ENCODE measurements at places on chromosomes 11 and 22.

DNA sequence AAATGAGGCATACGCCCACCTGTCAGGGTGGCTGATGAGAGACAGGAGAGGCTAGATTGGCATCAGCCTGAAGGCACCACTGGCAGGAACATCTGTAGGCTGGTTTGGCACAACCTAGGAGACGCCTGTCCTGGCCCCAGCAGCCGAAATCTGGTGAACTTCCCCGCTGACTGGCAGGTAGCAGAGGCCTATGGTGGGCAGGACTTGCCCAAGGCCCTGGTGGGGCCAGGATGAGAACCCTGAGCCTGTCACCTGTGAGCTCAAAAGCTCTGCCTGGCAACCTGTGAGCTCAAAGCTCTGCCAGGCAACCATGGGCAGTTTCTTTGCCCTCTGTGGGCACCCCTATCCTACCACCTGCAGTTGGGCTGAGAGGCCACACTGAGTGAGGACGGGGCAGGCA, 2.5 kb downstream of the DERL3 start:
- DNase-seq: no peak

- no peak for DNase-seq
Measured at GRCh38 chr22:20115691-20116375, at the start of gene RANBP1. Gene RANBP1, plus strand, starts transcription at chr22:20116104. Its CDS starts 81 bp downstream, at chr22:20116185.

- DNase-seq: no peak
Measured at GRCh38 chr11:15342163-15342562, 227.4 kb downstream of the INSC start.

- peak; percentile 64 for DNase-seq
Measured at GRCh38 chr22:45096256-45096907, 67.3 kb upstream of the NUP50 start.

DNA sequence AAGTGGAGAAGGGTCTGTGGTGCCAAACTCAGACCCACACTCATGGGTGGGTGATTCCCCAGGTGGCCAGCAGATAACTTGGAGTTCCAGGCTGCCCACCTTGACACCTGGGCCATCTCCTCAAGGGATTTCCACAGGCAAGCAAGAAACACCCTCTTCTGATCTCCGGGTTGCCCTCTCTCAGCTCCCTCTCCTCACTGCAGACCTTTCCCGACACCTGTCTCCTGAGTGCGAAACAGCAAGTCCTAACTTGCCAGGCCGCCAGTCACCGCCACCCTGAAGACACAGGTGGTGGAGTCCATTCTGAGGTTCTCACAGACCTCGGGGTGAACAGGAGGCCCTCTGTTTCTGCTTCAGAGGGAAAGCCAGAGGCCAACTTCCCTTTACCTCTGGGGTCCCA, 16.6 kb downstream of the GALNT18 start:
- no peak for DNase-seq

DNA sequence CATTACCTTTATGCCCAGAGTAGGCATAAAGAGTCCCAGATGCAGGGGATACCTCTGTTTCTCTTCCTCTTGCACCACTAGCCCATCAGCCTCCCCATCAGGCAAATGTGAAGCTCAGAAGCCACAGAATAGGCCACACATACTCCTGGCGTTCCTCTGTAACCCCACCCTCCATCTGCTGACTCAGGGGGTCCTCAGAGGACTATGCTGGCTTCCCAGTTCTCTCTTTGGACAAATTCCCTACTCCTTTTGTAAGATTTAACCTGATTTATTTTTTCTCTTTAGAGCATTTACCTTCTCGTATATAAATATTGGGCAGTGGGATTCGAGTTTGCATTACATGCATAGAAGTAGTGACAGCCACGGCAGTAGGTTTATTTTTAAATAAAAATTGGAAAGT, 262.3 kb upstream of the CADM1 start:
- no peak for DNase-seq

DNA sequence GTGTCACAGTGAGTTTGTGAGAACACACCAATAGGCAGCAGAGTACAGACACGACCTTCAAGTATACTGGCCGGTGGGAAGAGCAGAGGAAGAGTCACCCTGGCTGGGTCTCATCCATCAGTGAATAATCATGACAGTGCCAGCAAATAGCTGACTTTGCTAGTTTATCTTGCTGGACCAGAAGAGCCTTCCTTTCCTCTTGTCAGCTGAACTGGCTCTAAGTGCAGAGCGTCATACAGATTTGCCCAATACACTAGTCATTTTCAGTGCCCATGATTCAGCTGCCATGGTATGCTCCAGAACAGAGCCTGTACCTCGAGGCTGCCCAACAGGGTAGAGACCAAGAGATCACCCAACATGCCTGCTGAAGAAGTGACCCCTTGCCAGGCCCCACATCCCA, 82.9 kb upstream of the TBCEL start:
- DNase-seq: no peak

DNA sequence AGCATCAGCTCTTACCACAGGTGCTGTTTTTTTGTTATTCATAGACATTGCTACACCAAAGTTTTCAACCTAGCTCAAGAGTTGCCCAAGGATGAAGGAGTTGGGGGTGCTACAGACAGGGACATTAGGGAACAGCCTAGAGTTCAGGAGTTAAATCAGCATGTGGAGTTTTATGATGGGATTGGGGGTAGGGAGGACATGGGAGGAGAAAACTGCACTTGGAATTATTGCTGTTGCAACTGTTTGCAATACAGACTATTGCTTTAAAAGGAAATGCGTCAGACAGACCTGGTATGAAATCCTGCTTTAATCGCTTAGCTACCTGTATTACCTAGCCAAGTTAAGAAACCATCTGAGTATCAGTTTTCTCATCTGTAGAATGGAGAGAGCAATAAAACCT, 6.3 kb downstream of the TMA7B start:
- no peak for DNase-seq

DNA sequence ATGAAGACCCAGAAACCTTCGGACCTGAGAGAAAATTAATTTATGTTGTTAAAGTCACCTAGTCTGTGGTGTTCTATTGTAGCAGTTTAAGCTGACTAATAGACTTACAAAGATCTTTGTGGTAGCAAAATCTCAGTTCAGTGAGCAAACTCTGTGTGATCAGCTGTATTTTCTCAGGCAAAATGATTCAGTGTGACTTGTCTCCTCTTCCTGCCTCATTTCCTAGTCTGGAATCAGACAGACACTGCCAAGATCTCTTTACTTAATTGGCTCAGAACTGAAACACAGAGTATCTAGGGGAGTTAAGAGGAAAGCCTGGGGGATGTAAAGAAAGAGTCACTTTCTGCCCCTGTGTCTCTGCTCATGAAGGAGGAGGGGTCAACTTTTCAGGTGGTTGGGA, 564.7 kb downstream of the KCNA4 start:
- no peak for DNase-seq

- no peak for DNase-seq
Measured at GRCh38 chr11:10752061-10752460, 1.0 kb downstream of the CTR9 start.

- no peak for DNase-seq
Measured at GRCh38 chr22:33070600-33070999, 12.4 kb upstream of the SYN3 start.

DNA sequence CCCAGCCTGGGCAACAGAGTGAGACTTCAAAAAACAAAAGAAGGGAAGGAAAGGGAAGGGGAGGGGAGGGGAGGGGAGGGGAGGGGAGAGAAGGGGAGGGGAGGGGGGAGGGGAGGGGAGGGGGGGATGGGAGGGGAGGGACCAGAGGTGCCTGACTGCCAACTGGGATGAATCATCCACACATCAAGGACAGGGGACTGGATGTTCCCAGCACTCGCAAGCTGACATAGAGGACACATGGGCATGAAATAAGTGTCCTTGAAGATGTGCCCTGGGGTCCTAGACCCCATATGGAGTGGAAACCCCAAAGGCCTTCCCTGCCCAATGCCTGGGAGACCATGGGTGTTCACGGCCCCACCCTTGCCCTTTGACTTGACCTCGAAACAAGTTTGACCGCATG, 19.8 kb downstream of the TST start:
- DNase-seq: no peak

- DNase-seq: no peak
Measured at GRCh38 chr11:104451197-104451893, 287.4 kb upstream of the PDGFD start.

DNA sequence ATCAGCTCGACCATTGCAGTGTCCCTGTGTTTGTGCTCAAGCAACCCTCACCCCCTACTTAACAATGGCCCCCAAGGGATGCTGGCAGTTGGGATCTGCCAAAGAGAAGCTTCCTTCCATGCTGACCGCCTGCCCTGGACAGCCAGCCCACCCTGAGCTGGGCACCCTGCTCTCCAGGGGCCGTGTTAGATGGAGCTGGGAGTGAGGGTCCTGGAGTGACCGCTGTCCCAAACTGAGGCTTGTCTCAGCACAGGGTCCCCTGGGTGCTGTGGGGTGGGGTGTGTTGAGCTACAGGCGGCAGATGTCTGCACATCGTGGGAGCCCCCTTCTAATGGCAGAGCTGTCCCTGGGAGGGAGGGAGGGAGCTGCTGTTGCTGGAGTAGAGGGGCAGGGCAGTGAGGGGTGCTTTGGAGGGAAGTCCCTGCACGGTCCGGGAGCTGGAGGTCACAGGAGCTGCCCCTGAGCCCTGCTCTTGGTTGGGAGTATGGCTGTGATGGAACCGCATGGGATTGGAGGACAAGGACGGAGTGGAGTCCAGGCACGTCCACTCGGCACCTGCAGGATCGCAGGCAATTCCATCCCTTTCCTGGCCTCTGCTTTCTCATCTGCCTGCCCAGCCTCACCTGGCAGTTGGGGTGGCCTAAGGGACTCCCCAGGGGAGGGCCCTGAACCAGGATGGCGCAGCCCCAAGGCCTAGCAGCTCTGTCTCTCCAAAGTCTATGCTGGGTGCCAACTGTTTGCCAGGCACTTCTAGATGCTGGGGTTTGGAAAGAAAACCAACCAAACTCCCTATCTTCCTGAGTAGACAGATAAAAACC, 126.3 kb downstream of the ARHGAP8 start:
- DNase-seq: no peak

- DNase-seq: peak; percentile 65
Measured at GRCh38 chr11:15819679-15820286, 536.6 kb downstream of the SOX6 start.

- DNase-seq: no peak
Measured at GRCh38 chr11:31802609-31802989, 8.5 kb downstream of the PAX6 start.

- DNase-seq: no peak
Measured at GRCh38 chr22:39856588-39856987, 37.0 kb downstream of the ENTHD1 start.

DNA sequence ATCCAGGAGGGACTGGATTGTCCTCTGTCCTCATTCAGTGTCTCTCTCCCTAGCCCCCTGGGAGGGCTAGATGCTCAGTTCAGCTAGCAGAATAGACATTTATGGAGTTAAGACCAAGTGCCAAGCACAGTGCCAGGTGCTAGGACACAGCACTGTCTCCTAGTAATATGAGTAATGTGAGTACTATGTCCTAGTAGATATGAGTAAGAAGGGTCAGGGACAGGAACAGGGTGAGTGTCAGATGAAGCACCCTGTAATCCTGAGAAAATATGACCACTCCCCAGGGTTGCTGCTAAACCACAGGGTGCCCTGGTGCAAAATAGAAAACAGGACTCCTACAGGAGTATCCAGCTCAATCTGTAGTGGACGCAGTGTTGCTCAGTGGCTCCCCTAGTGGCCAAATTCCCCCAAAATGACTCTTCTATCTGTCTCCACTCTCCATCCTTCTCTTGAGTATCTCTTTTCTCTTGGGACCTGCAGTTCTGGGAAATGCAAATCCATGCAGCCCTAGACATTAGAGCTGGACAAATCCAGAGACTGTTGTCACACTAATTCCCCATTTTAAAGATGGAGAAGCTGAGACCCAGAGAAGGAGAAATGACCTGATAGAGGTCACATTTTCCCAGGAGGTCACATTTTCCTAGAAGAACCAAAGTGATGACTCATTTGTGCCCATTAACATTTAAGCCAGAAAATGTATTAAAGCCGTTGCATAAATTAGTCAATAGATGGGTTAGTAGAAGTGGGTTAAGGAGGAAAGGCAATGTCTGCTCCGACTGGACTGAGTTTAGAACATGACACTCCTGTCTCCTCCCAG, 214.3 kb downstream of the NXPE2 start:
- no peak for DNase-seq

DNA sequence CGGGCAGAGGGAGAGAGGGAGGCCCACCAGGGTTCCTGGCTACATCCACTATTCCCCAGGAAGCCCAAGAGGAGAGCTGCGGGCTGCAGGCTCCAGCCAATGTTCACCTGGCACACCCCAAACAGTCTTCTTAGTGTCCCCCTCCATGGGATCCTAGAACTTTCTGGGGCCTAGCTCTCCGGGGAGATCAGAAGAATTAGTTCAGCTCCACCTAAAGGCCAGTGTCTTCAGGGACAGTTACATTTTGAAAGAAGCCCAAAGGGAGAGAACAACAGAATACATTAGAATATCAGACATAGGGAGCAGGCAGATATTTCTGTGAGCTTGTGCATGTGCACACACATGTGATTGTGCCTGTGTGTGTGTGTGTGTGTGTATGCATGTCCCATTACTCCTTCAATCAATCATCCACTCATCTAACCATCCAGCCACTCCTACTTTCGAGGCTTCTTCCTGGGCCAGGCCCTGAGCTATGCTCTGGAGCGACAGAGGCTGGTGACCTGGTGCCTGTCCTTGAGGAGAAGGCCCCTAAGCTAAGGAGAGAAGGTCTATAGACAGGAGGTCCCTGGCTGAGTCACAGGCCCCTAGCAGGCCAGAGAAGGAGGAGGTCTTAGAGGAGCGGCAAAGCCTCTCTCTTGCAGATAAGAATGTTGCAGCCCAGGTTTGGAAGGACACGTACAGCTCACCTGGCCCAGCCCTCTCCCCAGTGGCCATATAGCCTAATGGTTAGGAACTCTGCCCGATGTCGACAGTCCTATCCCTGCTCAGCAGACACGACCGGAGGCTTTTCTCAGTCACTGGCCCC, 165.5 kb downstream of the DSCAML1 start:
- DNase-seq: no peak

DNA sequence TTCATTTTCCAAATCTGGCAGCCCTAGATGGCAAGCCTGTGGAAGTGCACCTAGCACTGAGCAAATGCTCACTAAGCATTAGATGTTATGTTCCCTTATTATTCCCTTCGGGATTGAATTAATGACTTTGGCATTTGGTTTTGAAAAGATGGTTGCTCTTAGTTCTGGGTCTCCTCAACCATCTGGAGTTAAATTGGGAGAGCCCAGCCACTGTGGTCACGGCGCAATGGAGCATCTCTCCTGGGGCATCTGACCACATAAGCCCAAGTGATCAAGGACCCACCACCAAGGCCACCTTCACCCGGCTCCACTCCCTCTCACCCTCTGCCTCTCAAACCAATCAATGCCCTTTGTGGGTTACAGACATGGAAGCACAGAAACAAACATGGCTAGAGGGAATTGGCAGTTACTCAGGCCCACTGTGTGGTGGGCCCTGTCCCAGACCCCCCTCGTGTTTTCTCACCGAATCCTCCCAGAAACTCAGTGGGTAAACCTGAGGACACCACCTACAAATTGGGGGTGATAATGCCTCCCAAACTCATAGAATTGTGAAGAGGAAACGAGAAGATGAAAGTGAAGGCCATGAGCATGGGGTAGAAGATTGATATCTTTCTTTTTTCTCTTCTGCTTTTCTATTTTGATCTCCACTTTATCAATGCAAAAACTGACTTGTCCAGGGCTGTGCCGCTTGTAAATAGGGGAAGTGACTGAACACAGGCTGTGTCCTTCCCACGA, 52.2 kb downstream of the IRAG1 start:
- DNase-seq: no peak

GRCh38 chr11:12927886-12928285, 81.2 kb upstream of the RASSF10 start:
- no peak for DNase-seq
